ENCODE measurements at places on chromosomes 2 and 18. TPM values are rescaled to one million over a fixed set of nuclear protein-coding genes. Genes with fewer than 3 reads are reported as not detected.

The AOX1 gene
- total RNA-seq = 2.8 TPM

The CEP68 gene
- 40.0 TPM for total RNA-seq

The CRIM1 gene
- 47.9 TPM for total RNA-seq

The SERPINB13 gene
- total RNA-seq = not detected

The STAT4 gene
- 6.4 TPM for total RNA-seq

The SAG gene
- not detected for total RNA-seq

The ZNF521 gene
- 130 TPM for total RNA-seq

The MROH2A gene
- not detected for total RNA-seq

The DSG4 gene
- not detected for total RNA-seq

The MYO7B gene
- 0.27 TPM for total RNA-seq

The FAM124B gene
- 5.2 TPM for total RNA-seq

The ASXL3 gene
- total RNA-seq = 98.8 TPM

The GYPC gene
- 12.8 TPM for total RNA-seq

The LBX2 gene
- total RNA-seq = not detected

The MAP3K19 gene
- total RNA-seq = 3.1 TPM

The UGT1A5 gene
- total RNA-seq = not detected

The MATN3 gene
- total RNA-seq = 3.1 TPM

The GRHL1 gene
- 17.2 TPM for total RNA-seq

The FAM110C gene
- total RNA-seq = 2.9 TPM

The NT5C1B gene
- total RNA-seq = 0.09 TPM

The FMNL2 gene
- 74.9 TPM for total RNA-seq

Data from cerebellum (tissue), 4 donors.